ENCODE measurements at places on chromosomes 7 and 10.
A peak's percentile ranks its signal among the peaks of the same experiment; 100 is the strongest.

GRCh38 chr10:60170250-60170649 is 219.4 kb downstream of the ANK3 start:
- no peak for DNase-seq

- no peak for DNase-seq
Measured at GRCh38 chr10:131871673-131872005, 29.2 kb upstream of the PPP2R2D start.

DNA sequence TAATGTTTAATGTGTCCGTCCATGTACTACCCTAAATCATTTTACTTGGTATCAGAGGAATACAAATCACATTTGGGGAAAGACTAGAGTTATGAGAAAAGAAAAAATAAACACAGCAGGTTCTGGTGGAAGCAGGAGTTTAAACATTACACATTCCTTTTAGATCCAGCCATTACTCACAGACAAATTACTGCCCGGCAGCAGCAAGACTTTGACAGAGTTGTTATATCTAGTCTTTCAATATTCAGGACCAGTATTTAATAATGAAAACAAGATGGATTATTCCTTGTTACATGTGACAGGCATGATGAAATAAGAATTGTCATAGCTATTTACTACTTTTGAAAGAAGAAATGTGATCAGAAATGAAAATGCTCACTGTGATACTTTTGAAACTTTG is 131.8 kb upstream of the GNAI1 start:
- DNase-seq = no peak

DNA sequence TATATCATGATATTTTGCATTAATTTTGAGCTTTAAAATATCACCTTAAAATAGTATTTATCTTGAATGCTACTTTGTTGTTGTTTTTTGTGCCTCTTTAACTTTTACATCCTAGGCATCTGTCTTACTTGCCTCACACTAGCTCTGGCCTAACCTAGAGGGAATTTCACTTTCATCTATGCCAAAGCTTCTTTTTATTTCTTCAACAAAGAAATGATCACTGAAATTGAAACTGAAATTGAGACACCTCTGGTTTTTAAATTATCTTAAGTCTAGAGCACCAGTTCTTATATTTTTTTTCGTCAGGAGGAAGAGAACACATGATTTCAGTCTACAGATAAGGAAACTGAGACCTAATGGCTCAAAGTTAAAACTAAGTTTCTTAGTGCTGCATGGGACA is 3.5 kb upstream of the SCIN start:
- DNase-seq = no peak

DNA sequence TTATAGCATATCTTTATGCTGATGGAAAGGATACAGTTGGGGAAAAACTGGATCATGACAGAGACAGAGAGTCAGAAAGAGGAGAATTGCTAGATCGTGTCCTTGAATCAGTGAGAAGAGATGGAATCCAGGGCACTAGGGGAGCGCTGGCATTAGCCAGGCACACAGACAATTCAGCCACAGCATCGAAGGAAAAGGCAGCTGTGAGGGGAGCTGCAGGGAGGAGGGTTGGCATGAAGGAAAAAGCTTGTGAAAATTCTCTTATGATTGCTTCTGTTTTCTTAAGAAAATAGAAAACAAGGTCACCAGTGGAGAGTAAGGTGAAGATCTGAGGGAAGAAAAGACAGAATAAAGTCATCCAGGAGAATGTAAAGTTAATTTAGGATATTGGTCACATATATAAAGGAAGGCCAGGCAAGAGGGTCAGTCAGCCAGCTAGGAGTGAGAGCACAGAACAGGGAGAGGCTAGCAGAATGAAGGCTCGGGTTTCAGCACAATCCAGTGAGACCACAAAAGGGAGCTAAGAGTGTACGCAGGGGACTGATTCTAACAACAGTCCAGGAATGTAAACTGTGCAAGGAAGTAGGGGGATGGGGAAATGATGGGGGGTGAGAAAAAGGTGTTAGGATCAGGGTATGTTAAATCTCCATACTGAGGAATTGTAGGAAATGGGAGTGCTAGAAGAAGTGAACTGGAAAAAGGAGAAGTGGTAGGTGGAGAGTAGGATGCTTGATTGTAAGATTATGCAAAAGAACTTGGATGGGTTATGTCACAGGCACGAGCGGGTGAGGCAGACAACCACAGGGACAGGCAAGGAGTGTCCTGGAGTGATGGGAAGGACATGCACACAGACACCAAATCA is 112.0 kb downstream of the RNF32 start:
- DNase-seq = no peak

DNA sequence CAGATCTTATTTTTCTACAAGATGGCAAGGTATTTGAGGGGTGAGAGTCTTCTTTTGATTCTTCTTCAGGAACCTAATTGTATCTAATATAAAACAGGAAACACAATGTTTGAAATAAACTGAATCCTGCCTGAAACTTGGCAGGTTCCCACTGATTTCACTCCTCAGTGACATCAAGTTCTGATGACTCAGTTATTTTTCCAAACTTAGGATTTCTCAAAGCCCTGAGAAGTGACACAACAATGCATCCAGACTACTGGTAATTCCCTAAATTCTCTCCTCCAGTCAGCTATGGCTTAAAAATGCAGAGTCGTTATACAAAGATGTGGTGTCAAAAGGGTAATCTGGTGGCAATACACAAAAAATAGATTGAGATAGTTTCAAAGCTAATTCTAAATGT is 80.9 kb downstream of the ABLIM1 start:
- no peak for DNase-seq

GRCh38 chr7:141444961-141445360 is 106.2 kb upstream of the AGK start:
- DNase-seq = no peak

- DNase-seq = no peak
Measured at GRCh38 chr10:71880425-71881306, 29.6 kb upstream of the PSAP start.

DNA sequence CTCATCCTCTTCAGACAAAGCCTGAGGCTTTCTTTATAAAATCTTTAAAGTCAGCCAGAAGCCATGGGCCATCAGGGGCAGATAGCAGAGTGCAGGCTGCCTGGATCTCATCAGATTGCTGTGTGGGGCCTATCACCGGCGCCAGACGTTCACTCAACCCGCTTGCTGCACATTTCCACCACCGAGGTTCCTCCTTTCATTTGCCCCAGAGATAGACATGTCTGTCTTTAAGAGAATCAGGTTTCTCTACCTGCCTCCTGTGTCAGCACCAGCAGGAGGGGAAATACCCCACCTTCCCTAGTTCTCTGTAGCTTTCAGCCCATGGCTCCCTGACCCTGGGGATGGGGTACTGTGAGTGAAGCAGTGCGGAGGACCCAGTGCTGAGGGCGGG is 22.0 kb downstream of the SLC18A2 start:
- no peak for DNase-seq

- DNase-seq = no peak
Measured at GRCh38 chr10:85645926-85646711, 720.5 kb downstream of the GRID1 start.

DNA sequence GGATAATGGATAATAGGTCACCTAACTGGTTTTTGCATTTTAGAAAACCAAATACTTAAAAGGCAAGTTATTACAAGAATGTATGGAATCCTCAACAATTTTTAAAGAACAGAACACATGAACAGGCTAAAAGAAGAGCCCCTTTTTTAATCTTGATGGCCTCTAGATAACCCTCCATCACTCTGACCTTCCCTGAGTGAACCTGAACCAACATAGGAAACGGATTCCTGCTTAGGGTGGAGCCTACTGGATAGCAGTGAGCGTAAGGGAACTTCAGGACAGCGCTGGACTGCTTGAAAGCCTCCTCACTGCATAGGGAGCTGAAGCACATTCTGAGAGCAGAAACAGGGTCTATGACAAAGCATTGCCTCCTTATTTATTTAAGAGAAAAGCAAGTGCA is 20.5 kb downstream of the TRPV5 start:
- no peak for DNase-seq

DNA sequence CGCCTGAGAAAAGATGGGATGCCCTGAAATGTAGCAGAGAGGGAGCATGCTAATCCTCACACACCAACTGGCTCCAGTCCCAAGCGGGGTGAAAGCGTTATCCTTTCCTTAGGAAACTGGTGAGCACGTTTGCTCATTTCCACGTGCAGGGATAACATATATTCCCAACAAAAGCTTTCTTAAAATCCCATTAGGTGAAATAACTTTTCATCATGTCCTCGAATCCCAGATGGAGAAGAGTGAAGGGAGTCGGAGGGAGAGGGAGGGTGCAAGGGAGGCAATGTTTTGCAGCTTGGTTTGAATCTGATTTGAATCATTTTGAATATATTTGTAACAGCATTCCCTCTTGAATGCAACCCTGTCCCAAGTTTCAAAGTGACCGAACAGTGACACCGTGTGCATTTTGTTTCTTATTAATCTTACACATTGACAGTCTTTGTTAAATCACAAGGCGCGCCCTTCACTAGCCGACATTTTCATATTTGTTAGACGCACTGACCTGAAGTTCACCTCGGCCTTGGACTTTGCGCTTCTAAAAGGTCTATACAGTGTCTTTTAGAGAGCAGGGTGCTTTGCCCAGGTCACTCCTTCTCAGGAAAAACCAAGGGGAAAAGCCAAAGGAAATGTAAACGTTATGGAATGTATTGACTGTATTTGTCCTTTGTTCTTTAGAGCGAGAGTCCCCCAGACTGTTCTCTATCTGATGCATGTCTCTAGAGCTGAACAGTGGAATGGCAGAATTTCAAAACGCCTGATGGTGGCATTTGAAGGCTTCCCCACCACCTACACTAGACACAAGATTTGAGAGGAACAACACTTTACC is 3.1 kb upstream of the HOXA4 start:
- no peak for DNase-seq

- no peak for DNase-seq
Measured at GRCh38 chr7:114722562-114722961, 199.3 kb upstream of the MDFIC start.

GRCh38 chr10:67793313-67793712 is 44.7 kb downstream of the DNAJC12 start:
- DNase-seq = no peak

GRCh38 chr10:31014161-31014875 is 17.3 kb downstream of the ZNF438 start:
- no peak for DNase-seq

DNA sequence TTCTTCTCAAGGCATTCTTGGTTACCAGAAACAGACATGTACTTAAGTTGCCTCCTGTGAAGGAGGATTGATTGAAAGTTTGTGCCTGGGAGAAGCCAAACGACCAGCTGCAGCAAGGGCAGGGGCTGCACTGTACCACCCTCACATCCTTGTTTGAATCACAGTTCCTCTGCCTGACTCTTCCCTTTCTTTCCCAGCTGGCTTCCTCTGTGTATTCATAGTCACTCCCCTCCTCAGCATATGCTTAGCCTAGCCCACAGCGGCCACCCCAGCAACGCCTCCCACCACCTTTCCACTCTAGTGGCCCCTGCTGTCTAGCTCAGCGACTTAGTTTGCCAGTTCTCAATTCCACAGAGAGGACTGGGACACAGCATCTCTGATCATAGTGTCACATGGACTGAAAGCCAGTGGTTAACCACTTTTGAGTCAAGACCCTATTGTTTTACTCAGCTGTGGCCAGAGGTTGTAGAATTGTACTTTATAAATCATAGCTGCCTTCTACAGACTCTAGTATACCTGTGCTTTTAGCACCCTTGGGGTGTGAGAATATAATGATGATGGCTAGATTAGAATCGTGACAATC is 643.0 kb downstream of the SUGCT start:
- DNase-seq = no peak

DNA sequence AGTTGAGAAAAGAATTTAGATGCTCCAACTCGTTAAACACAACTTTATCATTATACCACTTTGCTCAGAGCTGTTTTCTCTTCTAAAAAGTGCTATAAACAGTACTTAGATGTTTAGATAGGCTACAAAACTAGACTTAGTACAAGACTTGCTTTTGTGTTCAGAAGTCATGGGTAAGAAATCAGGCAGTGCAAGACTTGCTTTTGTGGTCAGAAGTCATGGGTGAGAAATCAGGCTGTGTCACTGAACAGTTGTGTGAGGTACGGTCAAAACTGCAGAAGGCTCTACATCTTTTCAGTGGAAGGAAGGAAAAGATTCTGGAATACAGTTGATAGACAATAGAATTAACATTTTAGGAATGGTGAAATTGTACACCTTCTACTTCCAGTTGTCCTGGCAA is 239.7 kb downstream of the DNAJB9 start:
- no peak for DNase-seq

DNA sequence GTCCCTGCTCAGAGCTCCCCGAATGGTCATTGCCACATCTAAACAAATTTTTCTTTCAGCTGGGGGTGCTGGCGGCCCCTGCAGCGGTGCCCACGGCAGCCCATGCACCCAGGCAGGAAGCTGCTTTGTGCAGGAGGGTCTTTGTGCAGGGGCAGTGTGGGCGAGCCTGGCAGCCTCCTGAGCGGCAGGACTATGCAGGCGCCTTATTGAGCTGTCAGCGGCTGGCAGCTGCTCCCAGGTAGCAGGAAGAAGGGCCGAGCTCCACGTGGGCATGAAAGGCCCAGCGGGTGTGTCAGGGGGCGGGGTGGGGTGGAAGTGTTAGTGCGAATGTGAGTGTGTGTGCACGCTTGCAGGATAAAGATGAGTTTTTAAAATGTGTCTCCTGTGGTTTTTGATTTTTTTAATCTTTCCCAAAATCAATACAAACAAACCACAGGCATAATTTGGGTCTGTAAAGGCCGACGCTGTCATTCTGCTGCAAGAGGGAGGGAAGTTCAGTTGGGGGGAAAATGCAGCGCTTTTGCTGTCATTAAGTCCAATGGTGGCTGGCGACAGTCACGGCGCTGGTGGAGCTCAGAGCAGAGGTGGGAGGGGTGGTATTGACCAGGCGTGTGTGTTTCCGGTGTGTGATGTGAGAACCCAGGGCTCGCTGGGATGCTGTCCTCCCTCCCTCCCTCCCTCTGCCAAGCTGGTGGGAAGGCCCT is 83.9 kb downstream of the LHPP start:
- DNase-seq = no peak

GRCh38 chr7:4814433-4814832 is 39.0 kb downstream of the AP5Z1 start:
- no peak for DNase-seq

GRCh38 chr10:70913893-70914240 is 25.5 kb upstream of the PCBD1 start:
- DNase-seq = peak; percentile 12

DNA sequence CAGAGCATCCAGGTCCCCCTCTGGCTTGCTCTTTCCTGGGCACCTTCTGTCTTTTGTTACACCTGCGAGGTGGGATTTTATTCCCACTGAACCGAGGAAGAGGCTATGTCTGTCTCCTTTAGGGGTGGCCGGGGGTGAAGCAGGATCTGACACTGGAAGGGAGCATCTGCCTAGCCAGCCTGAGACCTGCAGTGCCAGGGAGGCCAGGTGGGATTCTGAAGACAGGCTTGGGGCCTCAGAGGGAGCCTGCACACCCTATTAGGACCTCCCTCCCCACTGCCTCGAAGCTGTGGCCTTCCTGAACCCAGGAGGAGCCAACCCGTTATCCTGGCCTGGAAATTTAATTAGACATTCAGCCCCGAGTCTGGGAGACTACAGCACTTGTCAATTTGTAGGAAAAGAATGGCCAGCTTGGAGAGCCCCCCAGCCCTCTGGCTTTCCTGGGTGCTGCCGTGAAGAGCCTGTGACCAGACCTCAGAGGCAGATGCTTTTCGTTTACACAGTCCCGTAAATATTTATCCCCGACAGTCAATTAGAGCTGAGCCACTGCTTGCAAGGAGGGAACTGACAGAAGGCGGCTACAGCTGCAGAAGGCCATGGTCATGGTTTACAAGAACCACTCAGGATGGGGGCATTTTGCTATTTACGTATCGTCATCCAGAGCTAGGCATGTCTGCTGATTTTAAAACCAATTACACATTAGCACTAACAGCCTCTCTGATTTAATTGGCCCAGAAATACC is 19.7 kb downstream of the CHAT start:
- no peak for DNase-seq

GRCh38 chr10:18350340-18350739 is 210.1 kb downstream of the CACNB2 start:
- DNase-seq = no peak

- peak; percentile 44 for DNase-seq
Measured at GRCh38 chr10:133318494-133319127, 9.9 kb downstream of the ZNF511 start.
